Esophagus muscularis mucosa (tissue), 4 donors: ENCODE measurements at places on chromosomes 7 and 10. TPM values are rescaled to one million over a fixed set of nuclear protein-coding genes. Genes with fewer than 3 reads are reported as not detected.

The OR2A42 gene
- 0.11 TPM for total RNA-seq

- H3K36me3 ChIP-seq, result no peaks in the 10 kb centered on the region
- no peak overlapping the region for H3K27ac ChIP-seq
- H3K4me1 ChIP-seq, result no peaks in the 10 kb centered on the region
- no peak overlapping the region for H3K4me3 ChIP-seq
Observed at GRCh38 chr7:142598297-142598696, 151.0 kb upstream of the PRSS1 start.

GRCh38 chr10:99920901-99921300 is 88.8 kb downstream of the DNMBP start:
- DNase-seq, result no peak
- H3K27ac ChIP-seq, result peak overlapping the region; percentile 46
- peaks cover 47% of the 10 kb centered on the region for H3K4me1 ChIP-seq

The KIF11 gene
- total RNA-seq, result 0.42 TPM

DNA sequence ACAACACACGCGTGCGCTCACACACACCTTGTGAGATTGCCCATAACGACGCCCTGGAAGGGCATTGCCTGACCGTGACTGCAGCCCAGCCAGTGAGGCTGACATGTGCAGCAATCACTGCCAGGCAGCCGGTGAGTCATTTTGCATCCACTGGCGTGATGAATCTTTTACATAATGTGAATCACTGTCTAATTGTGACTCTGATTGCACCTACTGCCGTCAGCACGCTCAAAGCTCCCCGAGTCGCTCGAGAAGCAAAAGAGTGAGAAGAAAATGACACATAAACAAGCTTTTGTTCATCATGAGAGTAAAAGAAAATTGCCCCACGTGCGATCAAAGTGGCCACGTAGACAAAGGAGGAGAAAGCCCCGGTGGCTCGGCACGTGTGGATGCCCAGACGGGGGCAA is 117.4 kb upstream of the PFKP start:
- H3K36me3 ChIP-seq, result no peaks in the 10 kb centered on the region
- no peaks in the 10 kb centered on the region for H3K4me1 ChIP-seq
- DNase-seq, result no peak
- no peak overlapping the region for H3K27ac ChIP-seq
- H3K4me3 ChIP-seq, result no peak overlapping the region

GRCh38 chr7:113424185-113424817 is 305.9 kb upstream of the SMIM30 start:
- H3K4me3 ChIP-seq, result no peak overlapping the region
- no peak overlapping the region for H3K27ac ChIP-seq
- no peak for DNase-seq
- H3K27me3 ChIP-seq, result no peaks in the 10 kb centered on the region
- no peaks in the 10 kb centered on the region for H3K36me3 ChIP-seq

- no peaks in the 10 kb centered on the region for H3K36me3 ChIP-seq
- peak overlapping the region; percentile 32 for H3K27ac ChIP-seq
- H3K4me3 ChIP-seq, result no peak overlapping the region
- DNase-seq, result no peak
- H3K4me1 ChIP-seq, result peaks cover 38% of the 10 kb centered on the region
Observed at GRCh38 chr10:91198781-91199180, 21.7 kb upstream of the PCGF5 start.

DNA sequence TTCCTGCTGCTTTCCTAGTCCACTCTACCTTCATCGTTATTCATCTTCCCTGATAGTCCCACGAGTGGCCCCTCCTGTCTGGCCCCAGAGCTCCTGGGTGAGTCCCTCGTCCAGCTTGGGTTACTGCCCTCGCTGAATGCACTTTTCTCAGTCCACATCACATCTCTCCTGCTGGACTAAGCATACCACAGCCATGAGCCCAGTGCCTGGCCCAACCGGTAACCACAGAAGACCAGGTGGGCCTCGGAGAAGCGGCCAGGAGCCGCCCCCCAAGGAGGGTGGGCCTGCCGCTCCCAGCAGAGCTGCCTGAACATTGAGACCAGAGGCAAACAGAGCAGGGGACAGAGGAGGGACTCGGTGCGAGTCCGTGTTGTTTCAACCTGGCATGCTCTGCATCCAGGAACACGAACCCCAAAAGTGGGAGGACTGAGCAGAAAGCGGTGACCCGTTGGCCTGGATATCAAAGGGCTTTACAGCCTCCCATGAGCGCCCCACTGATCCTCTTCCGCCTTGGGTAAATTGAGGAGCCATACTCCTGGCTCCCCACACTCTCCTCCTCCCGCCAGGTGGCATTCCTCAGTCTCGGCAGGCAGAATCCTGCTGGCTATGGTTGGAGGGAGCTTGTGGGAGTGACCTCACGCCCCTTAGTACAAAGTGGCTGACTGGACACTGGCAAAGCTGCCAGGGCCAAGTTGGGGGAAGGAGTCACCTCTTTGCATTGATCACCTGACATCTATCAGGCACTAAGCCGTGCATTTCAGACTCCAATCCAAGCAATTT is 13.3 kb downstream of the TMEM72 start:
- H3K4me3 ChIP-seq, result no peak overlapping the region
- no peaks in the 10 kb centered on the region for H3K4me1 ChIP-seq
- H3K27ac ChIP-seq, result no peak overlapping the region
- H3K36me3 ChIP-seq, result no peaks in the 10 kb centered on the region

DNA sequence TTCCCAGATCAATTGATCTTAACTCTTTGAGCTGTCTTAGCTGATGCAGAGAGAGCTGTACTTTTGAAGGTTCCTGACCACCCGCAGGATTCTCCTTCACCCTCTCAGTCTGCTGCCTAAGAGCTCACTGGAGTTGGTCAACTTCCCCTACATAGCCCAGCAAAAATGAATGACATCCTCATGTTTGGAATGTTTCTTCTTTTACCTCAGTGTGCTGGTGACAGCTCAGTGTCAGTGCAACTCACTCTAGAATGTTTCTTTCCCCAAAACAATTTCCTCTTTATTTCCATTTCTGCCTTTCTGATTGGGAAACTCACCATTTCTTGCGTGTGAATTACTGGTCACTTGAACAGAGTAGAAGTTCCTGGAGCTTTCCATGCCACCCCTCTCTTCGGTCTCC is 48.7 kb downstream of the LSMEM1 start:
- no peak for DNase-seq
- H3K4me3 ChIP-seq, result no peak overlapping the region
- no peaks in the 10 kb centered on the region for H3K4me1 ChIP-seq
- H3K27ac ChIP-seq, result no peak overlapping the region
- H3K36me3 ChIP-seq, result no peaks in the 10 kb centered on the region

- no peak overlapping the region for H3K4me3 ChIP-seq
- H3K27ac ChIP-seq, result peak overlapping the region; percentile 79
- DNase-seq, result no peak
- H3K36me3 ChIP-seq, result no peaks in the 10 kb centered on the region
- H3K27me3 ChIP-seq, result no peaks in the 10 kb centered on the region
Observed at GRCh38 chr7:77326131-77326530, 90.0 kb downstream of the GSAP start.

DNA sequence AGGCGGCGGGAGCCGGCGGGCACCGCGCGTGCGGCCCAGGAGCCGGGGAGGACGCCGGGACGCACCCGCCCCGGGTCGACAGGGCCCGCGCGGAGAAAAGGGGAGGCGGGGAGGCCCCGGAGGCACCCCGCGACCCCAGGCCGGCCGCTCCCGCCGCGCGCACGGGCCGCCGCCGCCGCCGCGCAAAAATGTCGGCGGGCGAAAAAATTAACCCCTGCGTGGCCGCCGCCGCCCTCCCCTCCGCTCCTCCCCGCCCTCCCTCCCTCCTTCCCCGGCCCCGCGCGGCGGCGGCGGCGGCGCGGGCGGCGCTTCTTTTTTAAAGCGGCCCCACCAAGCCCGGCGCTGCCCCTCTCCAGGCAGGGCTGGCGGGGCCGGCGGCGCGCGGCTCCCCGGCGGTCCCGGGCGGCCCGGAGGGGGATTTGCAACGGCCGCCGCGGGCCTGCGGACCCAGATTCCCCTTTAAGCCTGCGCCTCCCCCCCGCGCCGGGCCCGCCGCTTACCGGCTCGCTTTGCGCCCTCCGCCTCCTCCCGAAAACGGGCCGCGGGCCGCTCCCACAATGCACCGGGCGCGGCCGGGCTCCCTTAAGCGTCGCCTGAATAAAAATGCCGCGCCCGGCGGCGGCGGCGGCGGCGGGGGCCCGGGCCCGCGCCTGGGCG is 465 bp downstream of the SEPHS1 start:
- H3K4me1 ChIP-seq, result peaks cover 31% of the 10 kb centered on the region
- H3K27ac ChIP-seq, result peak overlapping the region; percentile 99
- H3K4me3 ChIP-seq, result peak overlapping the region; percentile 85
- H3K27me3 ChIP-seq, result no peaks in the 10 kb centered on the region
- no peak for DNase-seq

The TSPAN14 gene
- total RNA-seq, result 50.5 TPM

DNA sequence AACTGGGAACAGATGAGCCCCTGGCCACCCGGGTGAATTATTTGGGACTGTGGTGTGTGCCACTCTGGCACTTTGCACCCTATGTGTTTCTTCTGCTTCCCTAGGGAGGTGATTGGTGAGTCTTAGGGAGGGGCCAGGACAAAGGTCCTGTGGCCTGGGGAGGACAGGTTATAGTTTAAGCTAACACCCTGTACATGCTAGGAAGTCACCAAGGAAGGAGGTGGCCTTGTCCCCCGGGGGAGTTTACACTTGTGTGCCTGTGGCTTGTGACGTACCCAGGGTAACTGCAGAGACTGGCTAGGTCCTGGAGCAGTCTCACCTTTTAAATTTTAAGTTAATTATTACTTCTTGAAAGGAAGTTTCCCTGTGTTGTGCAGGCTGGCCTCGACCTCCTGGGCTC is 196.2 kb downstream of the BAMBI start:
- H3K27me3 ChIP-seq, result no peaks in the 10 kb centered on the region
- no peaks in the 10 kb centered on the region for H3K4me1 ChIP-seq
- no peak for DNase-seq

The POU6F2 gene
- total RNA-seq, result not detected

DNA sequence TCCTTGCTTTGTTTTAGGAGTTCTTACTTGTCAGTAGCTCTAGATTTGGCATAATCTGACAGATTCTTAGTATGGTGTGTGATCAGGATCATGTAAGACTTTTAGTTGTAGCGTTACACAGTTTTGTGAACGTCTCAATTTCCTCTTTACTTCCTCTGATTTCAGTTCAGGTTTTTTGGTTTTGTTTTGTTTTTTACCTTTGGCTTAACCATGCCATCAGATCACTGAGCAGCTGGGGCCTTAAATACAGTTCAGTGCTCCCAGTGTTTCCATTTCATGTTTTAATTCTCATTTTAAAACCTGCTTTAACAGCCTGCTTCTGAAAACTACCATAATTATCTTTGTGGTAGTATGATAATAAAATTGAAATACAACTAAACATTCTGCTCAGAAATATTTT is 27.2 kb upstream of the ARMS2 start:
- H3K27ac ChIP-seq, result no peak overlapping the region
- peaks cover 45% of the 10 kb centered on the region for H3K36me3 ChIP-seq
- H3K4me1 ChIP-seq, result peaks cover 32% of the 10 kb centered on the region
- no peaks in the 10 kb centered on the region for H3K27me3 ChIP-seq
- no peak overlapping the region for H3K4me3 ChIP-seq

The DNAJC1 gene
- total RNA-seq, result 67.5 TPM

DNA sequence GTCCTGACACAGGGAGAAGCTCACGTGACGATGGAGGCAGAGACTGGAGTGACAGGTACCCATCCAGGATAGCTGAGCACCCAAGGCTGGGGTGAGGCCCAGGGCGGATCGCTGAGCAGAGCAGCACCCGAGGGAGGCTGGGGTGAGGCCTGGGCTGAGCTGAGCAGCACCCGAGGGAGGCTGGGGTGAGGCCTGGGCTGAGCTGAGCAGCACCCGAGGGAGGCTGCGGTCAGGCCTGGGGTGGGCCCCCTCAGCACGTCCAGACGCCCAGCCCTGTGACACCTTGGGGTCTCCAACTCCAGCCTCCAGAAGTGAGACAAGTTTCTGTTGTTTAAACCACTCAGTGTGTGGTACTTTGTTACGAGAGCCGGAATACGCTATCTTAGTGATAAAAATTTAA is 236.3 kb downstream of the ZMYND11 start:
- H3K4me1 ChIP-seq, result peaks cover 14% of the 10 kb centered on the region
- no peak overlapping the region for H3K27ac ChIP-seq
- no peak for DNase-seq
- no peaks in the 10 kb centered on the region for H3K27me3 ChIP-seq
- H3K4me3 ChIP-seq, result no peak overlapping the region

- no peaks in the 10 kb centered on the region for H3K27me3 ChIP-seq
- no peaks in the 10 kb centered on the region for H3K36me3 ChIP-seq
- peaks cover 6% of the 10 kb centered on the region for H3K4me1 ChIP-seq
- peak overlapping the region; percentile 29 for H3K27ac ChIP-seq
Observed at GRCh38 chr7:36967387-36967786, 243.1 kb upstream of the AOAH start.

GRCh38 chr7:129454249-129454551 is 20.0 kb downstream of the STRIP2 start:
- peaks cover 19% of the 10 kb centered on the region for H3K36me3 ChIP-seq
- H3K4me3 ChIP-seq, result no peak overlapping the region
- H3K27me3 ChIP-seq, result no peaks in the 10 kb centered on the region

The FZD1 gene
- total RNA-seq, result 22.2 TPM

The MMP21 gene
- not detected for total RNA-seq

The UPK3B gene
- not detected for total RNA-seq

The GIMAP7 gene
- total RNA-seq, result 15.8 TPM

GRCh38 chr7:102912742-102913141 is at the start of gene LRRC17:
LRRC17 (plus strand) TSS chr7:102913000; CDS start chr7:102933914, 20,914 bp downstream.
- H3K27ac ChIP-seq, result no peak within 1 kb of the TSS
- no peaks in the 10 kb centered on the region for H3K27me3 ChIP-seq
- DNase-seq, result no peak
- peak within 1 kb of the TSS; percentile 32 for H3K4me3 ChIP-seq
- H3K36me3 ChIP-seq, result no peaks in the 10 kb centered on the region

DNA sequence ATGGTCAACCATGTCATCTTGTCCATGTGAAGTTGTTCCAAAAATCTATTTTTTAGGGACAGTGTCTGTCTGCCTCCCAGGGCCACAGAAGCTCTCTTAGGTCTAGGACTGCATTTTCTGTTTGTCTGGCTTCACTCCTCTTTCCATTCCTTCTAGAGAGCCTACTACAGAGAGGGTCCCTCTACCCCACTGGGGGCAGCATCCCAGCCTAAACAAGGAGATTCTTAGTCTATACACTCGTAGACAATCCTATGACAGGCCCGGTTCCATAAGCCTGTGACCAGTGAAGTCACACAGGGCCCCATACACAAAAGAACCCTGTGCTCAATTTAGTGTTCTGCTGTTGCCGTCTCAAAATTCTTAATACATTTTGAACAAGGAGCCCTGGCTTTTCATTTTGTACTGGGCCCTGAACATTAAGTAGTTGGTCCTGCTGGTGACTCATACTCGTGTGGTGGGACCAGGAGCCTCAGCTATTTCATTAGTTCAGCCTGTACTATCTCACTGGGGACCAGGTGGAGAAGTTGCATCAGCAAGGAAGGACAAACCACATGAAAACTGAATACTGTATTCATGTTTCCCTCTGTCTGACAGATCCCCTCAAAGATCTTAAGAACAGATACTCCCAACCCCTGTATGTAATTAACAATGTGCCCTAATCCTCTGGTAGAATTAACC is 23.5 kb upstream of the FAM180A start:
- H3K27ac ChIP-seq, result peak overlapping the region; percentile 28
- no peaks in the 10 kb centered on the region for H3K36me3 ChIP-seq
- H3K4me3 ChIP-seq, result no peak overlapping the region
- no peaks in the 10 kb centered on the region for H3K27me3 ChIP-seq
